ENCODE measurements at places on chromosomes 13 and 19.

DNA sequence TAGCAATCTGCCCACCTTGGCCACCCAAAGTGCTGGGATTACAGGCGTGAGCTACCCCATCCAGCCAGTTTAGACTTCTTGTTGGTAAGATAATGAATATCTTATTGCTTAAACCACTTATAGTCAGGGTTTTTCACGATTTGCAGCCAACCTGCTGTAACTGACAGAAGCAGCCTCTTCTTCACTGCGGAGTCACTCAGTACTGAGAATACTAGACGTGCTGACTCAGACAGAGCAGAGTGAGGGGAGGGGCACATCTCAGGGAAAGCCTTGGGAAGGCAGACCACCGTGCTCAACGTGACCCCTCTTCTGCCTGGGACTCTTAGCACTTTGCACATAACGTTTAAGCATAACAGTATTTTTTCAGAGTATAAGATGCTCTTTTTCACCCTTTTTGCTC, 74.3 kb upstream of the ARHGEF7 start:
- DNase-seq: no peak

DNA sequence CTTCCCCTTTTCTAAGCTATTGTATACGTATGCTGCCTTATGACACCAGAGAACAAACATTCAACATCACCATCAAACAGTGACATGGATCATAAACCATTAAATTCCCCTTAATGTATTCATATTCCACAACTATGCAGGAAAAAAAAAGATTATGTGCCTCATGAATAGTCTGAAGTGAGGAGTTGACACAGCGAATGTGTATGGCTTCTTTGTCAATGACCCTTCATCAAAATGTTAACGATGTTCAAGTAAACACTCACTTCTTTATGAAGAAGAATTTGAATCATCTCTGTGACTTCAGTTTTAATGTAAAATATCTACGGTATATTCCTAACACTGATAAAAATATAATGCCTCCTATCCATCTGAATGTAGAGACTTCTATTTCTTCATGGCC, 44.6 kb downstream of the SMAD9 start:
- no peak for DNase-seq

GRCh38 chr19:30943101-30943843, 406.0 kb downstream of the TSHZ3 start:
- DNase-seq: no peak

DNA sequence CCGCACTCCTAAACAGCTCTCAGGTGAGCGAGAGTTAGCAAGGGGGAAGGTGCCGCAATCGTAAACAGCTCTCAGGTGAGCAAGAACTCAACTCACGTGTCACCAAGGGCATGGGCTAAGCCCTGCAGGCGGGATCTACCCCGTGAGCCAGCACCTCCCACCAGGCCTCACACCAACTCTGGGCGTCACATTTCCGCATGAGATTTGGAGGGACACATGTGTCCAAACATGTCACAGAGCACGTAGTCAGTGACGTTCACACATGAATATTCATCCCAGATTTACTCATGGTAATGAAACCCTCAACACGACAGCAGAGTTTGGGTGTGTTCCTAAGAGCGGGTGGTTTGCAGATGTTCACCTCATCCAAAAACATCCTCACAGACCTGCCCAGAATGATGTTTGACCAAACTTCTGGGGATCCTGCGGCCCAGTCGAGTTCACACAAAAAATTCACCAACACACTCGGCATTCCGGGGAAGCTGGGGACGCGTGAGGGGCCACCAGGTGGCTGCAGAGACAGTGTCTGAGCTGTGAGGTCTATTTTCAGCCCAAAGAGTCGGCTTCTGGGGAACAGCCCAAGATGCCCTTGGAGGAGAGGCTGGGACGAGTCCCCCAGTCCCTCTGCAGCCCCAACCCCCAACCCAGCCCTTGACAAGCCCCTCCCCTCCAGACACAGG, 19.6 kb downstream of the C2CD4C start:
- no peak for DNase-seq

DNA sequence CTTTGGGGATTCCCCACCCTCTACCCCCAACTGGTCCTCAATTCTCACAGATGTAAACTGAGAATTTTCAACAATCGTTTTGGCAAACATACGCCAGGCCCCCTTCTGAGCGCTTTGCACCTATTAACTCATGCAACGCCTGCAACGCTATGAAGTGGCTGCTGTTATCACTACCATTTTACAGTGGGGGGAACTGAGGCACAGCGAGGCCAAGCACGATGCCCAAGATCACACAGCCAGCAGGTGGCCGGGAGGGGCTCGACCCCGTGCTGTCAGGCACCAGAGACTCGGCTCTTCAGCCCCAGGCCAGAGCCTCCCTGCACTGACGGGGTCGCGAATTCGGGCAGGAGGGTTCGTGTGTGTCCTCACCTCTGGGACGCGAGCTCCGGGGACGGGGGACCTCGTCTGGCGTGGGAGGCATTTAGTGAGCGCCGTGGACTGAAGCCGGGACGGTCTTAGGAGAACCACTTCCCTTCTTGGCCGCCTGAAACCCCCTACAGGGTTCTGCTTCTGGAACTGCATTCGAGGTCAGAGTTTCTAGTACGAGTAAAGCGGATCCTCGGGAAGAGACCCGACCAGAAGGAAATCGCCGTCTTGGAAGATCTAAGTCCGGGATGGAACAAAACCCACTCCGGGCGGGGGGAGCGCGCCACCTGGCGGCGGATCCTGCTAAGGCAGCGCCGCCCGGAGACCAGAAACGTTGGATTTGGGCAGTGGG, 21.0 kb downstream of the ZNF114 start:
- DNase-seq: peak; percentile 56

GRCh38 chr13:50527188-50527587, 316.3 kb downstream of the DLEU7 start:
- DNase-seq: no peak

- DNase-seq: no peak
Observed at GRCh38 chr19:1132552-1133383, 29.0 kb downstream of the GPX4 start.

GRCh38 chr19:778910-779653, 18.2 kb upstream of the PTBP1 start:
- no peak for DNase-seq

- no peak for DNase-seq
Observed at GRCh38 chr13:48680756-48681392, 27.1 kb downstream of the CYSLTR2 start.

GRCh38 chr13:46145950-46146349, 36.0 kb downstream of the LCP1 start:
- DNase-seq: no peak

DNA sequence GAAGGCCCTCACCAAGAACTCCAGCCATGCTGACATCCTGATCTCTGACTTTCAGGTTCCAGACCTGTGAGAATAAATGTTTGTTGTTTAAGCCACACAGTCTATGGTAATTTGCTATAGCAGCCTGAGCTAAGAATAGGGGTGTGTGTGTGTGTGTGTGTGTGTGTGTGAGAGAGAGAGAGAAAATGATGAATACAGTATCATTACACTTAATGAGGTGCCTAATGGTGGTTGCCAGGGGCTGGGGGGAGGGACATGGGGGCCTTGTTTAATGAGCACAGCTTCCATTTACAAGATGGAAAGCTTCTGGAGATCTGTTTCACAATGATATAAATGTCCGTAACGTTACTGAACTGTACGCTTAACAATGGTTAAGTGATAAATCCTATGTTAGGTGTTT, 53.8 kb upstream of the LATS2 start:
- no peak for DNase-seq

GRCh38 chr19:45972081-45972946, 1.4 kb downstream of the NOVA2 start:
- peak; percentile 63 for DNase-seq

GRCh38 chr19:31356587-31357314, 7.5 kb upstream of the TSHZ3 start:
- DNase-seq: no peak

GRCh38 chr13:30373727-30374126, 48.6 kb upstream of the UBE2L5 start:
- no peak for DNase-seq

DNA sequence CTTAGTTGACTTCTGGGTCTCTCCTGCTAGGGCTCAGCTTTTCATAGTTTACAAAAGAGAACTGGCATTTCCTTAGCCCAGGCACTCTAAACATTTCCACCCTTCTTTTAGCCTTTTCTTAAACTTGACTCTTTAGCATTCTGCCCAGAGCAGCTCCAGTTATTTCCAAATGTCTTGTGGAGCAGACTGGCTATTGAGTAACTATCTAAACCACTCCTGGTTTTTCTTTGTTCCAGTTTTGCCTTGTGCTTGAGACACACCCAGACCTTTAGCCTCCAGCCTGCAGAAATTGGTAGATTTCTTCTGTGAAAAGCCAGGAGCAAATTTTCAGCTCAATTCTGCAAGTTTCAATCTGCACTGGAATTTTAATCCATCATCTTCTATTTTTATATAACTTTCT, 1813.1 kb downstream of the OLFM4 start:
- DNase-seq: no peak

DNA sequence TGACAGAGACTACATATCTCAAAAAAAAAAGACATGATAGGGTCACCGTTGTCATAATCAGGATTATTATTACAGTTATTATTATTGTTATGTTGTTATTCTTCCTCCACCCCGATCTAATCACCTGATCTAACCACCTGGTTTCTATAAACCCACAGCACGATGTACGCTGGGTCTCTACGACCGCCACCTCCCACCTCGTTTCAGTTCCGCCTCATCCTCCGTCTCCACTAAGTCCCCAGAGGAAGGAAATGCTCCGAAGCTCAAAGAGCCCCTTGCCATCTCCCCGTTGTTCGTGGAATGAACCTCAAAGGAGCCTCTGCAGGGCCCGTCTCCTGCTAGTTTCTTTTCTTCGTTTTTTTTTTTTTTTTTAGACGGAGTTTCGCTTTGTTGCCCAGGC, 15.9 kb upstream of the MEIS3 start:
- DNase-seq: no peak

DNA sequence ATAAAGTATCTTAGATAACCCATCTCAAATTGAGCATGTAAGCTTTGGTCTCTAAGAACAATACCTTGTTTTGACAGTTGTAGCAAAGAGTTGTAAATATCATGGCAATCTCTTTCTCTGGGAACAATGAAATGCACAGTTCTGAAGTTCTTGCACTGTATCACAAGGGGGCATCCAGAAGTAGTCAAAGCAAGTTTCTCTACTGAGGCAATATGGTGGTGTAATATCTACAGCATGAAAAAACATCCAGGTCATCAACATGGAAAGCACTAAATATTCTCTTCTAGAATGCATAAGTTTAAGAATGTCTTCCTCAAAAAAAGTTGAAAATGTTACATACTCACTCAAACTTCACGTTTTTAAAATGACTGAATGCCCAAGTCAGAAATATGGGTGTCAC, 19.6 kb downstream of the MTMR6 start:
- peak; percentile 14 for DNase-seq

GRCh38 chr13:48222358-48223301, 10.4 kb upstream of the ITM2B start:
- DNase-seq: no peak

DNA sequence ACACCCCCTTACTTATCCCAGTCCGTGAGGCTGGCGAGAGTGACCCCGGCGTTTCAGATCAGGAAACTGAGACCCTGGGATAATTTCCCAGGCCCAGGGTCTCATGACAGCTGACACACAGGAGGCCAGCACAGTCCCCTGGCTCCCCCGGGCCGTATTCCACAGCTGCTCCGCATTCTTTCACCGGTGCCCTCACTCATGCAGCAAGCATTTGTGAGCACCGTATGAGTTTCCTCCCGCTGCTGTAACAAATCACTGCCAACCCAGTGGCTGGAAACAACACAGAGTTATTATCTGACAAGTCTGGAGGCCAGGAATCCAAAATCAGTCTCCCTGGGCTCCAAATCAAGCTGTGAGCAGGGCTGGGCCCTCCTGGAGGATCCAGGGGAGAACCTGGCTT, 21.3 kb downstream of the GADD45B start:
- DNase-seq: no peak

- DNase-seq: no peak
Observed at GRCh38 chr13:102237230-102237629, 164.6 kb downstream of the FGF14 start.

- no peak for DNase-seq
Observed at GRCh38 chr13:104592545-104593250, 1526.5 kb upstream of the SLC10A2 start.

- DNase-seq: no peak
Observed at GRCh38 chr19:2675892-2676291, 26.6 kb downstream of the GNG7 start.

- peak; percentile 85 for DNase-seq
Observed at GRCh38 chr13:46387064-46387851, at the start of gene RUBCNL. TSS of gene RUBCNL (minus strand) at chr13:46387252. CDS start at chr13:46372475, 14,777 bp downstream.

DNA sequence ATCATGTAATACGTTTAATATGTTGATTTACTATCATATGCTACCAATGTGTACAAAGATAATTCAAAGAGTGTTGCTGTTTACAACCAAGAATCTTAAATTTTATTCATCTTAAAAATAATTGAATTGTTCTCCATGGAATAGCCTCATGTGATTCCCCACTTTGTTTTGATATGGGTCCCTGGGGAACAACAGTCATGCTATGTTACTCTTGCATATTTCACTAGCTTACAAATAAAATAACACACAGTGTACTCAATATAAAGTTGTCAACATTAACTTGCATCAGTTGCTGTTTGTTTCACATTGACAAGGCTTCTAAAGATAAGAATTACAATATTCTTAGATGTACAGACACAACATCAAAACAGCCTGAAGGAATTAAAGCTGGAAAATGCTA, 2.3 kb downstream of the ENOX1 start:
- no peak for DNase-seq

- DNase-seq: no peak
Observed at GRCh38 chr13:43223216-43223615, 199.8 kb downstream of the DNAJC15 start.

- no peak for DNase-seq
Observed at GRCh38 chr13:65505941-65506340, 1724.2 kb downstream of the PCDH9 start.

GRCh38 chr13:36709136-36709890, 35.5 kb downstream of the SERTM1 start:
- no peak for DNase-seq

- no peak for DNase-seq
Observed at GRCh38 chr19:20471431-20471830, 94.2 kb downstream of the ZNF737 start.

DNA sequence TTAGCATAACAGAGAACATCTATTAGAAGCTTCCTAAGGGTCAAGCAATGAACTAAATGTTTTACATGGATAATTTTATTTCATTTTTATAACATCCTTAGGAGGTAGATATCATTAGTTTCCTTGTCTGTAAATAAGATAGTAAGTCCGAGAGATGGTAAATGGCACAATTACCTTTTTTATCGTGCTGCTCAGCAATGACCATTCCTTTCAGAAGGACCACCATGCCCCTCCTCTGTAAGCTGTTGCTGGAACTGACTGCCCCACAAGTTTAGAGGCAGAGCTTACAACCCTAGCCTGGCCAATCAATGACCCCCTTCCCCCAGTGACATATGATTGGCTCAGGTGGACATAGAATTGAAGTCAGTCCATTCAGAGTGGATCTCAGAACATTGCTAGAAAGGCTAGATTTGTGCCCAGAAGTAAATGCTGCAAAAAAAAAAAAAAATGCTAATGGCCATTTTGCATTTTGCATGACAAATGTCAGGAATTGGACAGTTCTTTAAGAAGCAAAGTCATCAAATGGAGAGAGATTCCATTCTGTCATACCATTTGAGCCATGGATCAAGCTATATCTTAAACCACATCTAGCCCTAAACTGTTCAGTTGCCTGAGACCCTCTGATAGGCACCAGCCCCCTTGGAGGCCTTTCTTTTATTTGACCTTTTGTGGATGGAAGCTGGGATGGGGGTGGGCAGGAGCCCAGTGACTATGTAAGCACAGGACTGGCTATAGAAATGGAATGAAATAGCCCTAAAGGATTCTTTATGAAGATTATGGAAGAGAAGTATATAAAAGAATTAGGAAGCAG, 668.3 kb downstream of the UQCRFS1 start:
- DNase-seq: no peak
